Fibroblast of the aortic adventitia (primary cell): ENCODE measurements at places on chromosomes 3 and 15.

DNA sequence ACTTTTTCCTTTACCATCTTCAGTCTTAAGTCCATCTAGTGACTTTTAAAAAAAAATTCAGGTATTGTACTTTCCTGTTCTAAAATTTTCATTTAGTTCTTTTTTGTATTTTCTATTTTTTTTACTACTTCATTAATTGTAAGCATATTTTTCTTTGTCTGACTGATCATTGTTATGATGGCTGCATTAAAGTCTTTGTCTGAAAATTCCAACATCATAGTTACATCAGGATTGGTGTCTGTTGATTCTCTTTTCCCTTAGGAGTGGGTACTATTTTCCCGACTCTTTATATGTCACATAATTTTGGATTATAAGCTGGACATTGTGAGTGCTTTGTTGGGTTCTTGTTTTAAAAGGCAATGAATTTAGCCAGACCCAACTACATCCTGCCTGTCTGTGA is 34.9 kb upstream of the POLR2M start:
- DNase-seq, result no peak

GRCh38 chr3:117192888-117193287 is 483.3 kb downstream of the TUSC7 start:
- DNase-seq, result no peak

GRCh38 chr15:48352474-48353072 is 21.3 kb downstream of the DUT start:
- DNase-seq, result peak; percentile 79

DNA sequence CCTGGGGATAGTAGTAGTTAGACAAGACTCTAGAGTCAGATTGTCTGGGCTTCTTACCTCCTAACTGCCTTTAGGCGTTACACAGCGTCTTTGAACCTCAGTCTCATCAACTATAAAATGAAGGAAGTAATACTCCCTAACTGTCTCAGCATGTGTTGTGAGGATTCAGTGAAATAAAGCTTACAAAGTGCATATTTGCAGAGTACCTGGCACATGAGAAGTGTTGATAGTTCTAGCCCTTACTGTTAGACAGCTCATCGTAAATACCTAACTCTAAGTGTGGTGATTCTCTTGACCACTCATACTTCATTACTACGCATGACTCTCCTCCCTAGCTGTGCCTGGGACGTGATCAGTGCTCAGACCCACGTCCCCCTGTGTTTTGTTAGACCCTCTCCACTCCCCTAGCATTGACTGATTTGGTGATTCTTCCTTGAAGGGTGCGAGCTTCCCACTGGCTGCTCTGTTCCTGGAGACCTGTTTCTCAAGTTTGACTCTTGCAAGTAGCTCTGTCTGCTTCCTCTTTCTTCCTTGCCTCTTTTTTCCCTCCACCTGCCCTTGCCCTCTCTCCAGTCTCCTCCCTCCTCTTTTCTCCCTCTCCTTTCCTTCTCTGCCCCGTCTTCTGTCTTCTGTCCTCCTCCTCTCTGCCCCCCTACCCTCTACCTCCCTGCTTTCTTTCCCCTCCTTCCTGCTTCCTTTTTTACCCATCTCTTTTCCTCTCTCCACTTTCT is 124.2 kb downstream of the SLC25A26 start:
- DNase-seq, result no peak
